WTC11 (cell line): ENCODE measurements at places on chromosomes 2 and 18.

GRCh38 chr2:113088213-113088992 lies 20.6 kb downstream of the IL1F10 start:
- DNase-seq: no peak

DNA sequence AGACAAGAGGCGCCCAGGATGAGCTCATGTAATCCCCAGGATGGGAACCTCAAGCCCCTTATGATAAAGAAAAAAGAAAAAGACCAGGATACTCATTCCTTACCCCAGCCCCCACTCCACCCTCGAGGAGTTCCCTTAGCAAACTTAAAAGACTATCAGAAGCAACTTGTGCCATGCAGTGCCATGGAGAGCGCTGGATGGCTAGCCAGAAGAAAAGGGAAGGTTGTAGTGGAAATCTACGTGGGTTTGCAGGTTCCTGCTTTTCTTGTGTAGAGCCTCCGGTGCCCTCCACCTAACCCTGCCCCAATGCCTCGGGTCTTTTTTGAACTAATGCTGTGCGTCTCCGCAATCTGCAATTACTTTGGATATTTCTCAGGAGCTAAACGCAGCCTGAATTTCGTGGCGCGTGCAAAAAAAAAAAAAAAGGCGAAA lies 16.2 kb upstream of the BCL11A start:
- no peak for DNase-seq

GRCh38 chr18:63439334-63439733 lies 17.1 kb upstream of the VPS4B start:
- peak; percentile 50 for DNase-seq

GRCh38 chr2:181877181-181877664 lies 14.3 kb upstream of the ITPRID2 start:
- DNase-seq: no peak

DNA sequence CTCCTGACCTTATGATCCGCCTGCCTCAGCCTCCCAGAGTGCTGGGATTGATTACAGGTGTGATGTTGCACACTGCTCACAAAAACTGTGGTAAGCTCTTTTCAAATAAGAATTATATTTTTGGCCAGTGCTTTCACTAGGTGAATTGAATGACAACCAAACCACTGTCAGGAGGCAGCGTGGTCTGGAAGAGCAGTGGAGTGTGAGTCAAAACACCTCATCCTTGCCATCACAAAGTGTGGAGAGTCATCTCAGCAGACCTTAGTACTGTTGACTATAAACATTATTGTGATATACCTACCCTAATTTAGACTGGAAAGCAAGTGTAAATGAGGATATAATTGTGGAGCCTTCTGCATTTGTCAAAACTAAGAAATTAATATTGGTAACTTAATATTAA lies 61.3 kb downstream of the UBE2E3 start:
- no peak for DNase-seq

GRCh38 chr2:2253172-2254016 lies 77.7 kb downstream of the MYT1L start:
- no peak for DNase-seq

GRCh38 chr2:84838434-84839145 lies 42.3 kb downstream of the TRABD2A start:
- no peak for DNase-seq

DNA sequence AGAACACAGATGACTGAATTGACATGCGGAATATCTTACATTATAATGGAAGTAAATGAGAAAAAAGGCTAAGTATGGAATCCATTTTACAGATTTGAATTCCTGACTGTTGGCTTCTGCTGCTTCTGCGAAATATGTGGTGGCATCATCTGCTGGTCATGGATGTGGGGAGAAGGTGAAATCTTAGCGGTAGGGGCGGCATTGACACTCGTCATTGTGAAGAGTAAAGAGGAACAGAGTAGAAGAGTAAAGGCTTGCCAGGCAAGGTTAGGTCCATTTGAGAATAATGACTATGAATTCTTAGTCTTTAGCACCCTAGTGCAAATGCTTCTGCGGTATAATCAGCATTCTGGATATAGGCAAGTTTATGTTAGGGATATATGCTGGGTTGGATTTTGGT lies 32.4 kb downstream of the ACTR3 start:
- no peak for DNase-seq

- DNase-seq: no peak
Measured at GRCh38 chr2:137192366-137193310, 427.3 kb downstream of the THSD7B start.

DNA sequence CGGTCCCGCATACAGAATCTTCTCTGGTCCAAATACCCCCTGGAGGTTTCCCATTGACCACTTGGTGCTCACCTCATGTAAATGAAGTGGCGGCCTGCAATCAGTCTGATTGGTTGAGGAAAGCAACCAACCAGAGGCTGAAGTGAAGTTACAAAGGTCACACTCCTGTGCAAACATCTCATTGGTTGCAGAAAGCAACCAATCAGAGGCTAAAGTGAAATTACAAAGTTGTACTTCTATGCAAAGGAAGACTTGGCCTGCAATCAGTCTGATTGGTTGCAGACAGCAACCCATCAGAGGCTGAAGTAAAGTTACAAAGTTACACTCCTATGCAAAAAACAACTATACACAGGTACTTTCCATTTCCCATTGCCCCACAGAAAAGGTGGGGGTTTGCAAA lies 2.5 kb upstream of the SP100 start:
- no peak for DNase-seq

DNA sequence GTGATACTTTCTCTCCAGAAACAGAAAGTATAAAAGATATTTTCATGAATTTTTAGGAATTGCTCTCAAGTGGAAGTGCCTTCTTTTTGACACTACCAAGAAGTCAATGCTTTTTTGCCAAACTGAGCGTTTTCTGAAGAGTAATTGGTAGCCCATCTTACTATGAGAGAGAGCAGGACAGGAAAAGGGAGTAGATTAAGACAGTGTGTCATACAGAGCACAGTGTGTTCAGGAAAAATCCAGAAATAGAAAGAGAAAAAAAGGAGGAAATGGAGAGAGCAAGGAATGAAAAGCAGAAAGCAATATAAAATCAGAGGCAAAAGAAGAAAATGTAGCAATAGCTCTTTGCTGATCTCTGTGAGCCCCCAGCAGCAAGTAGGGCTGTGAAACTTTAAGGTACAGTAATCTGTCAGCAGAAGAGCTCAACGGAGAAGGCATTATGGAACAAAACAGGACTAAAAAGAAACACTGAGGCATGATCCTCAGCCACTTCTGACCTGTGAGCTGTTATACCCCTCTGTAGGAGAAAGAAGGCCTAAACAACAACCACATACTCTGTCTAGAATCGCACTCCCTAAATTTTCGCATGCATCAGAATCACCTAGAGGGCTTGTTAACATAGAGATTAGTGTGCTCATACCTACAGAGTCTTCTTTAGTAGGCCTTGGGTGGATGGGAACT lies 15.0 kb upstream of the PGAP1 start:
- no peak for DNase-seq

GRCh38 chr2:60376252-60376651 lies 177.2 kb downstream of the BCL11A start:
- no peak for DNase-seq

DNA sequence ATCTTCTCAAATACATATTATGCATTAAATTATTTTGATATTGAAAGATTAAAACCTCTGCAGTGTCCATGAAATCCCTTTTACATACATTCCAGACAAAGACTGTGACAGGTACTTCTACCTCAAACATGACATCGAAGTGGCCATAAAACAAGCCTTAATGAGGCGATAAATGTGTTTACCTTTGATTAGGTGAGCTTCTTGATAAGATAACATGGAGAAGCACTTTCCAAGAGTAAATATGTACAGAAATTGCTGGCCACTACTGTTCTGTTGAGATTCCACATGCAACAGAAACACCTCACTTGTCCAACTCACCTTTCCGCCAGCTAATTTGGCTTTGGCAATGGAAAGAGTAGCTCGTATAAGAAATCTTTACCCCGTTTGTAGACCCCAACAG lies 55.2 kb downstream of the ZEB2 start:
- DNase-seq: no peak

GRCh38 chr2:239809391-239809790 lies 215.8 kb downstream of the NDUFA10 start:
- peak; percentile 6 for DNase-seq

GRCh38 chr2:124024561-124025170 lies 421 bp upstream of the CNTNAP5 start:
- peak; percentile 62 for DNase-seq

GRCh38 chr2:19916385-19916950 lies 14.7 kb upstream of the TTC32 start:
- DNase-seq: peak; percentile 21

- DNase-seq: peak; percentile 24
Measured at GRCh38 chr2:176455816-176456291, 186.6 kb downstream of the MTX2 start.

DNA sequence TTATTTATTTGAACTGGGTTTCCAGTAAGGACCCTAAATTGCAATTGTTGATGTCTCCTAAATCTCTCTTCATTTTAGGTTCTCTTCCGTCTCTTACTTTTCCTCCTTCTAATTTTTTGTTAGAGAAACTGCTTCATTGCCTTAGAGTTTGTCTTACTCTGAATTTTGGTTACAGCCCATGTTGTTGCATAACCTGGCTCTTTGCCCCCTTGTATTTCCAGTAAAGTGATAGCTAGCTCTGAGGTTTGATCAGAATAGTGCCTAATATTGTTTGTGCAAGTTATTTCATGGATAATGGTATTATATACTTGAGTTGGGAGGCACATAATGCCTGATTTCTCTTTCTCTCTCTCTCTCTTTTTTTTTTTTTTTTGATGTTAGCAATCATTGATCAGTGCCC lies 71.8 kb downstream of the MGAT5 start:
- no peak for DNase-seq

DNA sequence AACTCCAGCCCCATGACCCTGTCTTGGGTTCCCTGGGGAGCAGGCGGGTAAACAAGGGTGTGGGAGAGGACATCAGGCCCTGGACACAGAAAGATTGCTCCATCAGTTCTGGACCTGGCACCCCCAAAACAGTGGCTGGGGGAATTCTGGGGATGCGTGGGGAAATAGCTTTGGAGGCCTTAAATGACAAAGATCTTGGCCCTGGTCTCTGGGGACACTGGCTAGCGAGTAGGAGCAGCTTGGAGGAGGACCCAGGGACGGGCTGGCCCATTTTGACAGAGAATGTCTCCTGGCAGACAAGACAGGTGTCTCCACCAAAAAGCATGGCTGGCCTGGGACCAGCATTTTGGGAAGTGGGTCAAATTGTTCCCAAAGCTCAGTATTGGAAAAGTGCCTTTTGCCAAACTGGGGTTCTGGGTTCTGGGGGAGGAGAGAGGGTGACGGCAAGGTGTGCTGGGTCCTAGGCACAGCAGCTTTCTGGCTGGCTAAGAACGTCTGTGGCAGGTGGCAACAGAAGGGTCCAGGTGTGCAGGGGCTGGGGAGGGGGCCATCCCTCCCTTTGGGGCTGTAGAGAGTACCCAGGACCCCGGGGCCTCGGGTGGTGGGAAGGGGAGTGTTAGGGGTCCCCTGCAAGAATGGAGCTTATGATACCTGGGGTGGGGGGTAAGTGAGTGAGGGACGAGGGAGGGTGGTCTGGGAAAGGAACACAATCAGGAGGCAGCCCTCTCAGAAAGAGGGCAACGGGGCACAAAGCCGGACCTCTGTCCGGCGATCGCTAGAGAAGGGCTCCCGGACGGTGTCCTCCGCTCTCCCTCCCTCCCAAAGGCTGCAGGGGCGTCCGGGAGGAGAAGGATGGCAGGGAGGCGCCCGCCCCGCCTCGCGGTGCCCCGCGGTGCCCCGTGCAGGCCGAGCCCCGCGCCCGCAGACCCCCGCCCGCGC lies 556 bp downstream of the CYRIA start:
- DNase-seq: no peak

DNA sequence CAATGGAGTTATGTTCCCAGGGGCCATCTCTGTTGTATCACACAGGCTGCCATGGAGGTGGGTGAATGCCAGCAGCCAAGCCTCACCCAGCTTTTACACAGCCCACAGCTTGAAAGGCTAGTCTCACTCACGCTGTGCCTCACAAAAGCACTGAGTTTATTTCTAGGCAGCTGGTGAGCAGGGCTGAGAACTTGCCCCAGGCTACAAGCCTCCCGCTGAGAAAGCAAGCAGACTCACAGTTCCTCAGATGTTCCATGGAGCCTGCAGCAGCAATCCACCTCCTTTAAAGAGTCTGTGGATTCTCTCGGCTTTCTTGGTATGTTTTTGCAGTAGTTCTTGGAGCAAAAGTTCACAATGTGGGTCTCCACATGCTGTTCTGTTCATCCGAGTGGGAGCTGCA lies 40.9 kb upstream of the ALKAL2 start:
- DNase-seq: no peak

DNA sequence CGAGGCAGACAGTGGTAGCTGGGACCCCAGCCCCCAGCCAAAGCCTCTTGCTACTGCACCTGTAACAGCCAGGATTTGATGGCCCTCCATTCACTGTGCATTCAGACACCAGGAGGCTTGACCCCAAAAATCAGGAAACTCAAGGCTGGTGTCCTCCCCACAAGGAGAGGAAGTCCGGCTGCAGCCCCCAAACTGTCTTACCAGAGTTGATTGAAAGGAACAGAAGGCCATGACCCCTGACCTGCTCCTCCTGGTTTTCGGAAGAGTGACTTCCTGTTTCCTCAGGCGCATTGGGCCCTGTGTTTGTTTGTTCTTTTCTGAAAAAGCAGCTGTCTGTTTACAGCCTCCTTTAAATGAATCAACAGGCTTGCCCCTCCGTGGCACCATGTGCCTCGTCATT lies 111.6 kb downstream of the RNF144A start:
- no peak for DNase-seq

DNA sequence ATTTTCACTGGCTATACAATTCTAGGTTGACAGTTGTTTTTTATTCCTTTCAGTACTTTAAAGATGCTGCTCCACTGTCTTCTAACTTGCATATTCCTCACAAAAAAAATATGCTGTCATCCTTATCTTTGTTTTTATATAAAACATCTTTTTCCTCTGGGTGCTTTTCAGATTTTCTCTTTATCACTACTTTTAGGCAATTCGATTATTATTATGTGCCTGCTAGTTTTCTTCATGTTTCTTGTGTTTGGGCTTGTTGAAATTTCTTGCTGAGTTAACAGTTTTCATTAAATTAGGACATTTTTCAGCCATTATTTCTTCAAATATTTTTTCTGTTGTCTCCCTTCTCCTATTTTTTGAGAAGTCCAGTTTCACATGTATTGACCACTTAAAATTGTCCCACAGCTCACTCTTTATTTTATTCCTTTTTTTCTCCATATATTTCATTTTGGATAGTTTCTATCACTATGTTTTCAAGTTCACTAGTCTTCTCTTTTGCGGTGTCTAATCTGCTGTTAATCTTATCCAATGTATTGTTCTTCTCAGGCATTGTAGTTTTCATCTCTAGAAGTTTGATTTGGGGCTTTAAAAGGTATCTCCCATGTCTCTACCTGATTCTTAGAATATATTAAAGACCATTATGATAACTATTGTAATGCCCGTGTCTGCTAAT lies 205.1 kb upstream of the SIX3 start:
- no peak for DNase-seq
